ENCODE measurements at places on chromosomes 3 and 15.

DNA sequence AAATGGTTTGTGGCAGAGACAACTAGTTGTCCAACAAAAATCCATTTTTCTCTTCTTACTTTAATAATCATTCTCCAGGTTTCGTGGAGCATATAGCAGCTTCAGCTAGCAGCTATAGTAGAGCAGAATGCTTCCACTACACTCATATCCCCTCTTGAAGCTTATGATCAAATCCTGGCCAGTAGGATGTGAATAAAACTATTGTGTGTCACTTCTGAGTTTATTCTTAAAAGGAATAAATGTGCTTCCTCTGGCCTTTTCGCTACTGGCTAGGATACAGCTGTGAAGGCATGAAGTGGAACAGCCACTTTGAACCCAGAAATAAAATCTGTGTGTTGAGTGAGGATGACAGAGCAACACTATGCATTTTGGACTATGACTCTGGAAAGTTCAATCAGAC, 7.8 kb upstream of the CPOX start:
- no peak for DNase-seq

DNA sequence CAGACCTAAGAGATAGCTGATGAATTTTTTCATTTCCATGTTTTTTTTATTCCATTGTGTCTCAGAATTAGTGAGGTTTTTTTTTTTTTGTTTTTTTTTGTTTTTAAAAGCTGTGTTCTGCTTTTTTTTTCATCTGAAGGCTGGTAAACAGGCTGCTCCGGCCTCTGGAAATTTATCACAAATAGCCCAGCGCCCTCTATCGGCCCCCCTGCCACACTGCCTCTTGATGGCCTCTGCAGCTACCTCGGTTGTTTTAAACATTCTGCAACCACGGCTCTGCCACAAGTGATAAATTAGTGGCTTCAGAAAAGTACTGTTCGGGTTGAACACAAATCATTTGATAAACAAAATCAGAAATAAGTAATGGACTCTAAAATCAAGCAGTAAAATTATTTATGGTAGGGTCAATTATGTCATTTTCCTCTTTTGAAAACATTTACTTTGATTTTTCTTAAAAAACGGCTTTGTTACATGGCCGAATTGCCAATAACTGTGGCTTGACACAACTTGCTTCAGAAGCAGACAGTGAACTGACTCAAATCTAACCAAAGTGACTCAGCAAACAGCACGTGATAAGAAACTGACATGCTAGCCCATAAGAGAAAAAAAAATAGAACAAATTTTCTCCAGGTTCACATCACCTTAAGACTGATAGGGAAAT, 87.8 kb downstream of the RSL24D1 start:
- DNase-seq, result peak; percentile 14

GRCh38 chr3:25465266-25465860, 37.3 kb downstream of the RARB start:
- no peak for DNase-seq

DNA sequence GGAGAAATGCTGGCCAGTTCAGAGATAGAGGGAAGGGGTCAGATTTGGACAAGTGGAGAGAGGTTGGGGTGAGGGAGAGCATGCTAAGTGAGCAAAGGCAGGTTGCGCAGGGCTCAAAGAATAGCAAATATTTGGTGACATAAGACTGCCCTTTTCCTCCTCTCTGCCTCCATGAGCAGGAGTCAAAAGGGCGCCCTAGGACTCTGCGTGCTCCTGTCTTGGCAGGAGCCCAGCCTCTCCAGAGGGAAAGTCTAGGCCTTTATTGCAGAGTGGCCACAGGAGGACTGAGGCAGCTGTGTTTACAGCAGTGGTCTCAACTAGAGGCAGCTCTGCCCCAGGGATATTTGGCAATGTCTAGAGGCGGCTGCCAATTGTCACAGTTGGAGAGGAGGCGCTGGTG, 165.6 kb downstream of the FAM43A start:
- no peak for DNase-seq

DNA sequence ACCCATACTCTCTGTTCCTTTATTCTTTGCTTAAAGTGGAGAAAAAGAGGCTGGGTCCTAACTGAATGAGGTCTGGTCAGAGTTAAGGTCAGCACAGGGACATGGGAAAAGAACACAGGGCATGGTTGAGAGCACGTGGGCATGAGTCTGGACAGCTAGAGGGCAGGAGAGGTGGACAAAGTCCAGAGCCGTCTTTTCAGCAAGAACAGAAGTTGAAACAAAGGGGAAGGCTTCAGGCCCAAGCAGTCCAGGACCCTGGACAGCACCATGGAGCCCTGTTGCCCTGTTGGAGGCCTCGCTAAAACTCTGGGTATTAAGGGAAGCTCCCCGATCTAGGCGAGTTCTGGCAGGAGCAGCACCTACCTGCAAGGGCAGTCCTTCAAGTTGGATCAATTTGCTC, 50.7 kb downstream of the XYLB start:
- DNase-seq, result no peak

DNA sequence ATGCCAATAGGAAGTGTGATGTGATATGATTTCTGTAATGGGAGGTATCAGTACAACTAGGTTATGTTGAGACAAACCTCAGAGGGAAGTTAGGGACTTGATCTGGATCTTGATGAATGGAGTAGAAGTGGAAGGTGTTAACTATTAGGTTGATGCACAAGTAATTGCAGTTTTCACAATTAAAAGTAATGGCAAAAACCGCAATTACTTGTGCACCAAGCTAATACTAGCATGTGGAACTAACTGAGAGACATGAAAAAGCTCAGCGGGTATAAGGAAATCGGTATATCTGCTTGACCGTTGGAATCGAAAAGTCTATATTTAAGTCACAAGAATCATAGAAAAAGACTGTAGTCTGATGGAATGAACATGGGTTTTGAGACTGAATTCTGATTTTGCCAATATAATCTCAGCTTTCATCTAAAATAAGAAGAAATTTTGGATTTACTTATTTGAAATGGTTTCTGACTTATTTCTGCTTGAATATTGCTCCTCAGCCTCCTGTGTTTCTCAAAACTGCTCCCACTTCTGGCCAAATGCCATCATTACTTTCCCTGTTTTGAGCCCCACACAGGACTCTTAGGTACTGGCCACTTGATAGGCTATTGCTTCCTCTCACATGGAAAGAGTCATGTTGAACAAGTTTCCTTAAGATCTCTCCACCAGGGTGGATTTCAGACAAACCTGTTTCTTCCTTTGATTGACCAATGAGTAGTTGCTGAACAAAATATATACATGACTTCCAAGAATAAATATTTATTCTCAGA, 271.5 kb upstream of the COL8A1 start:
- no peak for DNase-seq

- no peak for DNase-seq
These were observed 119.2 kb downstream of the GHSR start for GRCh38 chr3:172329070-172329469.

DNA sequence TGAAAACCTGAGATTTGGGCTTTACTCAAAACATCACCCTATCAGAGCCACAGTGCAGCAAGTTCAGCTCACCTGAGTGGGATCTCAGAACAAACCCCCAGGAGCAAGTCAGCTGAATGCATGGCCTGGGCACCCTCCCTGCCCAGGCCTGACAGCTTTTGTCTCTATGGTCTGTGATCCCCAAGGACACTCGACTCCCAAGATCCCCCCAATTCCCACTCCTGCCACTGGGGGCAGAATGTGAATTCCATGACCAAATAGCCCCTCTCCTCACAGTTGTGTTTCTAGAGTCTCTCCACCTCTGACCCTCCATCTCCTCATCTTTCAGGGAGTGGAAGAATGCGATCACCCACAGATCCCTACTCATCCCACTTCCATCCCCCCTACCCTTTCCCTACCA, 58.9 kb downstream of the ZNF445 start:
- DNase-seq, result no peak

DNA sequence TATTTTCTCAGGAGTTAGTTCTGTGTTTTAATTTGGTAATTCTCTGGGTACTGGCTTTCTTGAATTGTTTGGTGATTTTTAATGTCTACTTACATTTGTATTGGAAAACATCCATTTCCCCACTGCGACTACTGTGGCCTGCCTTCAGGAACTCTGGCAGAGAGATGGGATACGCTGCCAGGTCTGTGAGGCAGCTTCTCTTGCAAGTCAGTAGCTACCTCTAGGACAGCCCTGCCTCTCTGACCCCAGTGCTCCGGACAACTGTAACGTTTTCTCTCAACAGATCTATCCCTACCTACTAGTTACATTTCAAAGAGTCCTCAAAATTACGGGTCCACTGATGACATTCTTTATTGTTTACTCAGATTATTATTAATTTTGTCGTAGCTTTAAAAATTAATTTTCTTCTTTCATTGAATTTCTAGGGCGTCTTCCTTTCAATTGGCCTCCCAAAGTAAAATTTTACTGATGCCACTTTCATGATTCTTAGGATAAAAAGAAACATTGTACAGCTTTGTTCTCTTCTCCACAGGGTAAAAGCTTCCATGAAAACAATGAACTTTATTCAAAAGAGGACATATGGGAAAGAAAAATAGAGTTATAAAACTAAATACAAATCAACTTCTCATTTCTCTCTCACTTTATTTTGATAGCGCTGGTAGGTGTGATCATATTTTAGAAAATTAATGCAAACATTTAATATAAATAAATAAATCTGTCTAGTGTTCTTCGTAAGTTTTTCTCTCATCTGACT, 123.2 kb upstream of the GOLGA8J start:
- no peak for DNase-seq

DNA sequence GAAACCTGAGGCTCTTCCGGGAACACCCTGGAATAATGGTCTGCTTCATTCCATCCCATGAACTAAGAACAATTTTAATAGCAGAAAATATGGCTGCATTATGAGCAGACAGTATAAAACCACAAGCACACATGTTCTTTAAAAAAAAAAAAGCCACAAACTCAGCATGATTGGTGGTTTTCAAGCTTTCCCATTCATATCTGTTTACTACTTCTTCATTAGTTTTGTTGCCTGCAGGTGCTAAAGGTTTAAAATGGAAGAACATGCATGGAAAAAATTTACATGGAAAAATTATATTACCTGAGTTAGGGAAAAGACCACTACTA, 137.9 kb upstream of the HES1 start:
- no peak for DNase-seq

GRCh38 chr15:70316059-70316600, 218.4 kb upstream of the TLE3 start:
- no peak for DNase-seq

DNA sequence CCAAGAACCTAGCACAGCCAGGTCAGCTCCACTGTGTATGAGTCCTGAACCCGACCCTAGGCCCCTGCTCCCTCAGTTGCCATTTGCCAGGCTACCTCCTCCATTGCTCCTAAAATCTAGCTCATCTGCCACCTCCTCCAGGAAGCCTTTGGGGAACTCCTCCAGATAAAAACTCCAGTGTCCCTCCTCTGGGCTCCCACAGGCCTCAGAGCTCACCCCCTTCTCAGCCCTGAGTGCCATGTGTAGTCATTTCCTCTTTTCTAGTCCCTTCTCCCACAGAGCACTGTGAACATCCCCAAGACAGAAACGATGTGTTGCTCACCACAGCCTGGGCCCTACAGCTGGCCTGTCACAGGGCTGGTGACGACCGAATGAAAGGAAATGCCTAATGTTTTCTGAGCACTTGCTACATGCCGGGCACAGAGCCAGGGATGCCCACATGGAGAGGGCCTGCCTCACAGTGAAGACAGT, 61.0 kb downstream of the IQSEC1 start:
- DNase-seq, result peak; percentile 98

- DNase-seq, result no peak
These were observed 402.6 kb upstream of the GBE1 start for GRCh38 chr3:82163907-82164520.

DNA sequence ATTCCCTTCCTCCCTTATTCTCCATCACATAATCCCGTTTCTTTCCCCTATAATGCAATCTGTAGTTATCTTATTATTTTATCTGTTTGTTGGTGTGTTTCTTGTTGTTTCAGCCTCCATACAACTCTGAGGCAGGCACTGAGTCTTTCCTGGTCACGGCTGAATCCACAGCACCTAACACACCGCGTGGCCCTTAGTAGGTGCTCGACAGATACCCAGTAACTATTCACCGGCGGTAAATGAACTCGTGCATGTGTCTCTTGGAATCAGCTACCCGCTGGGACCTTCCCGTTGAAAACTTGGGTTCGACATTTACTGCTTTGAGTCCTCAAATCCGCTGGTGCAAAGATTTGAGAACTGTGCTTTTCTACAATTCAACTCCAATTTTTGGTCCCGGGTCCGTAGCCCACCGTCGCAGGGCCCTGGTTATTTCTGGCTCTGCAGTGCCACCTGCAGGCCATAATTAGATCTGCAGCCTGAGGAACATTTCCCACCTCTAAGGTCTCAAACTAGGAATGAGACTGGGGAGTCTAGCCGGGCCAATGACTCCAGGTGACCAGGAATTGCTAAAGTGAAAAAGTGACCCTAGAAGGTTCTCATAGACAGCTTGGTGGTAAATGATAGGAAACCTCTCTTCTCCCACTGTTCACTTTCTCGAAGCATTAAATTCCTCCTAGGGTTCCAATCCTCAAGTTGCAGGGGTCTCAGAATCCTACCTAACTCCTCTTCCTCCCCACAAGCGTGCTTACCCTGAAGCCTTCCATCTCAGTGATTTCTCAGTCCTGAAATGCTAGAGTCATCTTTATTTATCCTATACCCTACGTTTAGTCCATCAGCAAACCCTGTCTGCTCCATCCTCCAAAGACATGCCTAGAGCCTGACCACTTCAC, 40.0 kb upstream of the TRH start:
- peak; percentile 41 for DNase-seq

- peak; percentile 70 for DNase-seq
These were observed at the start of gene PXK for GRCh38 chr3:58332575-58333188. TSS of gene PXK (plus strand) at chr3:58332892. CDS start at chr3:58332989, 97 bp downstream.

DNA sequence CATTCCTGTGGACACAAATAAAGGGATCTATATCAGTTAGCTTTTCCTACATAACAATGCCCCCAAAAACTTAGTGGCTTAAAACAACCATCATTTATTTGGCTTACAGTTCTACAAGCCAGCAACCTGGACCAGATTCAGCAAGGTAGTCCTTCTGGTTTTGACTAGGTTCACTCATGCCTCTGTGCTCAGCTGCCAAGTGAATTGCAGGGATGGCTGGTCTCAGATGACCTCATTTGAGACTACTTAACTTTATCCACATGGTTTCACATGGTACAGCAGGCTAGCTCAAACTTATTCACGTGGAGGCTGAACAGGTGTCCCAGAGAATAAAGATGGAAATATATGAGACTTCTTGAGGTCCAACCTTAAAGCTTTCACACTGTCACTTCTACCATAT, 119.3 kb upstream of the BFSP2 start:
- no peak for DNase-seq

GRCh38 chr3:127655641-127656040, 17.1 kb upstream of the ABTB1 start:
- no peak for DNase-seq

- no peak for DNase-seq
These were observed 18.0 kb upstream of the NEO1 start for GRCh38 chr15:73034221-73034620.

DNA sequence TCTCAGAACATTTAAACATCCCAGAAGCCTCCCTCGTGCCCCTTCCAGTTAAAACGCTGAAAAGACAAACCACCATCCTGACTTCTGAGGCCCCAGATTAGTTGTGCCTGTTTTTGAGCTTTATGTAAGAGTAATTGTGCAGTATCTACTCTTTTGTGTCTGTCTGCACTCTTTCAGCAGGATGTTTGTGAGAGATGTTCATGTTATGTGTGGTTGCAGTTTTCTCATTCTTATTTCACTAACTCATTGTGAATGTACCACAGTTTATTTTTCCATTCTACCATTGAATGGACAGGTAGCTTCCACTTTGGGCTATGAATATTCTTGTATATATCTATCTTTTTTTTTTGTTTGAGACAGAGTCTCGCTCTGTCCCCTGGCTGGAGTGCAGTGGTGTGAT, 40.3 kb downstream of the MINAR1 start:
- no peak for DNase-seq

All from CD14-positive monocyte (primary cell).